ENCODE measurements at places on chromosomes 6 and 20.

DNA sequence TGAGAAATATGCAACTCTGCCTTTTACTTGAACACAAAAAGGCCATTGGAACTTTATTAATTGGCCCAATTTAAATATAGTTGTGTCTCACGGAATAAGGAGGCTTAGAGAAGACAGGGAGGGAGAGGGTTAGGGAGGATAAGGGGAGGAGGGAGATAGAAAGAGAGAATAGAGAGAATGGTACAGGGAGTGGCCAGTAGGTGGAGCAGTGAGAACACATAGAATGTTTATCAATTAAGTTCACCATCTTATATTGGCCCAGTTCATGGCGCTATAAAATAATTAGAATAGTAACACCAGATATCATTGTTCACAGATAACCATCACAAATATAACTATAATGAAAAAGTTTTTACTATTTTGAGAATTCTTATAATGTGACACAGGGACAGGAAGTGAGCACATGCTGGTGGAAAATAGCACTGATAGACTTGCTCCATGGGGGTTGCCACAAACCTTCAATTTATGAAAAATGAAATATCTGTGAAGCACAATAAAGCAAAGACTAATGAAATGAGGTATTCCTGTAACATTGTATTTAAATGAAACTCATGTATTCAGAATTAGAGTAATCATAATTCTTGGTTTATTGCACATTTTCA is 374.1 kb upstream of the MANEA start:
- DNase-seq: peak; percentile 4

- DNase-seq: no peak
Observed at GRCh38 chr6:135281227-135281626, 100.1 kb downstream of the MYB start.

GRCh38 chr6:23823421-23823820 is 302.6 kb upstream of the NRSN1 start:
- DNase-seq: no peak

- DNase-seq: peak; percentile 83
Observed at GRCh38 chr6:16238057-16238962, at the start of gene GMPR. TSS of gene GMPR (plus strand) at chr6:16238587. CDS start at chr6:16238694, 107 bp downstream.

GRCh38 chr20:48648482-48649051 is 179.2 kb downstream of the PREX1 start:
- DNase-seq: no peak

- DNase-seq: no peak
Observed at GRCh38 chr20:58651559-58651945, 469 bp downstream of the STX16 start.

DNA sequence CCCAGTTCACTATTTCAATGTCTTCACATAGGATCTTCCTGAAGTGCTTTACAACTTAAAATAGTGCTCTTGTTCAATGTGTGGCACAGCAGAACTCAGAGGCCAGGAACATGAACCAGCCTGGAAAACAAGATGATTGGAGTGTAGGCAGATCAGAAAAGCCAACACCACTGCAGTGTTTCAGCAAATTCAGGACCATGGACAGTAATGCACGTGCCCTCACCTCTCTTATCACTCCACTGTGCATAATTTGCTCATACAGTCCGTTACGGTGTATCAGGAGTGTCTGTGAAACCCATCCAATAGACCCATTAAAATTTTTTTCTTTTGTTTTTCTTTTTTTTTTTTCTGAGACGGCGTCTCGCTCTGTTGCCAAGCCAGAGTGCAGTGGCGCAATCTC is 27.6 kb upstream of the HACE1 start:
- DNase-seq: peak; percentile 58

- DNase-seq: no peak
Observed at GRCh38 chr6:46632053-46632452, 20.6 kb downstream of the CYP39A1 start.

- no peak for DNase-seq
Observed at GRCh38 chr6:20481281-20481680, 53.0 kb upstream of the CDKAL1 start.

DNA sequence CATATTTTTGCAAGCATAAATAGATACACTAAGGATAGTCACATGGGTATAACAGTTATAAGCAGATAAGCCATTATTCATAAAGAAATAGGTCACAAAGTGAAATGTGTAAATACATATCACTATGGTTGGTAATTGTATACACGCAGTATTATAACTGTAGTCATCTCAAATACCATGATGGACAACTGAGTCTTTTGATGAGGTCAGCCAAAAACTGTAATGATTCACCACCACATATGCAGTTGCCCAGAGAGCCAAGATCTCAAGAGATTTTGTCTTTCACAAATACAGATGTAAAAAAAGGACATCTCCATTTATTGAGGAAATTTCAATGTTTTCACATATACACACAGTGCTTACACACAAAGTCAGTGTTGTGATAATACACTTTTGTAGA is 28.3 kb downstream of the ZNF292 start:
- peak; percentile 27 for DNase-seq

DNA sequence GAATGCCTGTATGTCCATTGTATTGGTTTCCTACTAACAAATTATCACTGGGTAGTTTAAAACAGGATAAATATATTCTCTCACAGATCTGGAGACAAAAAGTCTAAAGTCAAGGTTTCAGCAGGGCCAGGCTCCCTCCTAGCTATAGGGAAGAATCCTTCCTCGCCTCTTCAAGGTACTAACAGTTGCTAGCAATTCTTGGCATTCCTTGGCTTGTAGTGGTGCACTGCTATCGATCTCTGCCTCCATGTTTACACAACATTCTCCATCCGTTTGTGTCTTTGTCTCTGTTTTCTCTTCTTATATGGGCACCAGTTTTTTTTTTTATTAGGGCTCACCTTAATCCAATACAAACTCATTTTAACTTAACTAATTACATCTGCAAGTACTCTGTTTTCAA is 48.9 kb downstream of the OR2B6 start:
- no peak for DNase-seq
